ENCODE measurements at places on chromosomes 13 and 19.

DNA sequence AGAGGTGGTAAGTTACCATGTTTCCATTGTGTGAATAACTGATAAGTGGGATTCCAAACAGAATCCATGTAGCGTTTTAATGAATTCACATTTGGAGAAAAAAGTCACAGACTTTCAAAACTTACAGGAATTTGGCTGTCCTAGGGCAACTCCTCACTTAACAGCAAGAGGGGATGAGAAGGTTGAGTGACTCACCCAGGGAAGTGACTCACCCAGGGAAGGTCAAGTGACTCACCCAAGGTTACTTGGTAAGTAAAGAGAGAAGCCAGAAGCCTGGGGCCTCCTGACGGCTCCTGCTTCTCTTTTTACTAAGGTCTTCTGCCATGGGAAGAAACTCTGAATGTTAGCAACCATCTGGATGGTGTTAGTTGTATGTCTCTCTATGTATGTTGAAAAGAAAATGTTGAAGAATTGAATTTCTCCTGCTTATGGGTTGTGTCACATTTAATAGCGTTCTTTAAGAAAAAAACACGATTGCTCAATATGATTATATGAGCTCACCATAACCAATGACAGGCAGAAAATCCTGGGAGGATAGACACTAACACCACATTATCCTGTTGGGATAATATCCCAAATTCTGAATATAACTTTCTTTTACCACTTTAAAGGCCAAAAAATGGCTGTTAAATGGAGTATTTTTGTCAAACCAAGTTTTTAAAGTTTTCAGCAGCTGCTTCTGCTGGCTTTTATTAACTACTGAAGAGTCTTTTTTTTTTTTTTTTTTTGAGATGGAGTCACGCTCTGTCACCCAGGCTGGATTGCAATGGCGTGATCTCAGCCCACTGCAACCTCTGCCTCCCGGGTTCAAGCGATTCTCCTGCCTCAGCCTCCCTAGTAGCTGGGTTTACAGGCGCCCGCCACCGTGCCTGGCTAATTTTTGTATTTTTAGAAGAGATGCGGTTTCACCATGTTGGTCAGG, 195.6 kb downstream of the GGACT start:
- peak; percentile 93 for DNase-seq

DNA sequence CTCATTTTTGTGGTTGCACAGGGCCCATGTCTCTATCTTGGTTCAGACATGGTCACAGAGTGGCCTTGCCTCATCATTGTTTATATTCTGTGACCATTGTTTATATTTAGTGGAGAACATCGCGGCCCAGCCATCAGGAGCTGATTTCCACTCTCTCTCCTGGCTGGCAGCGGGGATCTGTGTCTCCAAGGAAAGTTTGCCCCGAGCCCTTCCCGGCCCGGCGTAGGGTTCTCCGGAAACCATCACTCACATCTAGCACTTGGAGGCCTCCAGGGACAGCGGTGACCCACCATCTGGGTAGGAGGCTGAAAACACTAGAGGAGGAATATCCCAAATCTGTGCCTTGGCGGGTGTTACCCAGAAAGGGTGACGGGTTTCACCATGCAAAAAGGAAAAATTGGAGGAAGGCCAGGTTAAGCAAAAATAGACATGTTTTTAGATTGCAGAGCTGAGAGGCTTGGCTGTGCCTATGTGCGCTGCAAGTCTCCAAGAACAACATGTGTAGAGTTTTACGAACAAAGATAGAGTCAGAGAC, 726 bp upstream of the ZNF358 start:
- DNase-seq, result no peak

GRCh38 chr13:110210604-110210985, 96.4 kb downstream of the COL4A1 start:
- DNase-seq, result no peak

DNA sequence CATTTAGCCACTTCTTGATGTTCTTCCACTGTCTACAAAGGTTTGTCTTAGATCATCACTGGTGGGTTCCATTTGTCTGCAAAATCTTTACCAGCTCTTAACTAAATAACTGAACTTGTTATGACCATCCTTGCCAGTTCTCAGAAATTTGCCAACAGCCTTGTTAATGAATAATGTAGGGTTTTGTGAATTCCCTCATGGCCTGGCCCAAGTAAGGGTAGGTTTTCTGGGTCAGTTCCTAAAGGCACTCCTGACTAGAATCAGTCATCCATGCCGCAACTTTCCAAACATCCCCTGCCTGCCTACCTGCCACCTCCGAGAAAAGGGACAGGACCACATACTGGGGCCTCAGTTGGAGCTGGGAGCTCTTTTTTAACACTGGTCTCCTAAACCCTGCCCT, 4.0 kb downstream of the COL4A1 start:
- DNase-seq, result peak; percentile 73

GRCh38 chr13:82176751-82177150, 1705.5 kb downstream of the SLITRK1 start:
- no peak for DNase-seq

GRCh38 chr13:110397436-110398115, 90.5 kb downstream of the COL4A2 start:
- DNase-seq, result peak; percentile 25

Measured in ACHN (cell line).